Epithelial cell of esophagus (primary cell): ENCODE measurements at places on chromosomes 16 and 17.

GRCh38 chr17:4580291-4580690 is 4.0 kb upstream of the SMTNL2 start:
- DNase-seq, result no peak

DNA sequence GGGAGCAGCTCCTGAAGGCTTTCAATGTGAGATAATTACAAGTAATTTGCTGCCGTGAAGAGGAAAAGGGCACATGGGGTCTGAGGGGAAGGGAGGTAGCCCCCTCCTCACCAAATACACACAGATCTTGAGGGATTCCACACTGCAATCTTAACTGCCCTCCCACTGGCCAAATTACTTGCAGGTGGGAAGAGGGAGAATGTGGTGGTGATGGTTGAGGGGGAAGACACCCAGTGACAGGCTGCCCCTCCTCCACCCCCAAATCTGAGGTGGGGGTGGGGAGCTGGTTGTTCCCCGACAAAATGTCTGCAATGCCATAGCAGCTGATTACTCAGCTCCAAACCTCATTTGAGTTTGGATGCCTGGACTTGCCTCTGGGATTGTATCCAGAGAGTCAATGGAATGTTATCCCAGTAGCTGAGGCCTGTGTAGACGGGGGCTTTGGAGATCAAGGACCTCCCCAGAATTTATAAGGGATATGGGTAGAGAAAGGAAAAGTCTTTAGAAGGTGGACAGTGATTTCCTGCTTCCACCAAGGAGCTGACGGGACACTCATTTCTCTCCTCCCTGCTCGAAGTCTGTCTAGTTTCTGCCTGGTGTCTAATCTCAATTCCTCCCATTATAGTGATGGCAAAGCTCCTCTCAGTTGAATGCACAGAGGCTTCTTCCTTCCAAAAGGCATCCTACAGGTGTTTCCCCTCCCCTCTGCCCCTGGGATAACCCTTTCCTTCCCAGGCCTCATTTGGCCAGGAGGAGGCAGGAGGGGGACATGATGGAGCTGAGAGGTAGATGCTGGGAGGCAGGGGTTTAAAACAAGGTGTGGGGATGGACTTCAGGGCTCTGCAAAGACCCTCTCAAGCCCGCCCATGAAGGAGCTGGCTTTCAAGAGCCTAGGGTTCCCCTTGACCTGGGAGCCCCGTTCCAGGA is 8.7 kb downstream of the DLX4 start:
- DNase-seq, result peak; percentile 53

GRCh38 chr17:17115620-17116019 is 73.4 kb downstream of the MPRIP start:
- DNase-seq, result no peak

- DNase-seq, result peak; percentile 57
These were observed 30.7 kb upstream of the ARHGAP17 start for GRCh38 chr16:25045696-25046381.

DNA sequence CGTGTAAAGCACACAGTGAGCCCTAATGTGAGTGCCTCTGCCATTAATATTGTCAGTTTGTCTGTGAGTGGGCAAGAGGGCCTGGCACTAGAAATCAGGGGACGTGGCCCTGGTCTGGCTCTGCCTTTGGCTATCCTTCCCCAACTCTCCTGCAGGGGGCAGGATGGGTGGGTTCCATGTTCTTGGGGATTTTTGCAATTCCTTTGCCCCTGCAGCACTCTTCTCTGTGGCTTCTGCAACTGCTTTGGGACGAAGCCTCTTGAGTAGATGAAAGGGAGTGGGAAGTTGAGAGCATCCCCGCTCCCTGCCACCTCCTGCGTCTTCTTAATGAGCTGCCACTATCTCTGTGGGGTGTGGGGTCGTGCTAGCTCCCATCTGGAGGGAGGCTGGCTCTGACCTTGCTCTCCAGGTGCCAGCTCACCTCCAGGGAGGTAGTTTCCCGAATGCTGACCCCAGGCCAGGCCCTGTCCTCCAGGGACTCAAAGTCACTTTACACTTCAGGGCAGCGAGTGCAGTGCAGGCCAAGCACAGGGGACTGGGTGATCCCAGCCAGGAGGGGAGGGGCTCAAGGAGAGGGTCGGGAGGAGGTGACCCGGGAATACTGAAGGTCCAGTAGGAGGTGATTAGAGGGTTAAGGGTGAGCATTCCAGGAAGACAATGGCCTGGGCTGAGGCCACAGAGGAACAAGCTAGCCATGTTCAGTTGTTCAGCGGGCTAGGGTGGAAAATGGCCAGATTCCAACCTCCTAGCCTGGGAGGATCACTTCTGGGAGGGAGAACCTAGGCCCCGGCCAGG is 121.0 kb upstream of the NLRP1 start:
- no peak for DNase-seq

GRCh38 chr16:69663846-69664245 is 62.5 kb downstream of the NQO1 start:
- no peak for DNase-seq

- peak; percentile 4 for DNase-seq
These were observed 27.1 kb upstream of the MYLK3 start for GRCh38 chr16:46775214-46775613.

DNA sequence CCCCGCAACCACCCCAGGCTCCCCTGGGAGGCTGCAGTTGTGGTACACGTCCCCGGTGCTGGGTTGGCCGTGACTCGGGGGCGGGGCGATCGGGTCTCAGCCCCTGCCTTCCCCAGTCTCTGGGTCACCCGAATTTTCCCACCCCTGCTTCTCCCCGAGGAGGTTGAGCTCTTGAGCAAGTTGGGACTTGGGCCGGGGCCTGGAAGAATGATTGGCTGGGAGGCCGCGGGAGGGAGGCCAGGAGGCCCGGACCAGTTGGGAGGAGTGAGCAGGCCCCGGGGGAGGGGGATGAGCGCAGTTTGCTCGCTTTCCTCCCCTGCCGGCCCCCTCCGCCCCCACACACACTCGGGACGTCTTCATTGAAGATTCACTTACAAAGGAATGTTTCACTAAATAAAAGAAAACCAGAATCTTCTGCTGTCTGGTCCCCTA is 4.5 kb upstream of the HEXIM1 start:
- peak; percentile 77 for DNase-seq

DNA sequence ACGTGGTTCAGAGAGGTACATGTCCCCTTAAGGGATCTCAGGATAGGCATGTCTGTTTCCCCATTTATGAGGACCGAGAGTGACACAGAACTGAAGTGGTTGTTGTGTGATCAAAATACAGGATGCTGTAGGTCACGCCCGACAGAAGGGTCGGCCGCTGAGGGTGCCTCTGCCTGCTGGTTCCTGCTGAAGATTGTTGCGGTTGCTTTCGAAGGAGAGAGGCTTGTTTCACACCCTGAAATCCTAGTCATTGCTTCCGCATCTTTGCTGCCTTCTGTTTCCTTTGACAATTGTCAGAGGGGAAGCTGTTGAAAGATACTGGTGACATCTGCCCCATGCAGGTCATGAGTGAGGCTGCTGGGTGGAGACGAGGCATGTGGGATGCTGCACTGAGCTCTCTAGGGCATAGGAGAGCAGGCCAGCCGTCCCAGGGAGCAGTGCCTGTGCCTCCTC is 3.8 kb upstream of the NAT9 start:
- DNase-seq, result no peak

GRCh38 chr16:86292171-86292775 is 218.1 kb upstream of the FOXF1 start:
- no peak for DNase-seq

GRCh38 chr16:63945806-63946205 is 1176.1 kb downstream of the CDH11 start:
- no peak for DNase-seq

DNA sequence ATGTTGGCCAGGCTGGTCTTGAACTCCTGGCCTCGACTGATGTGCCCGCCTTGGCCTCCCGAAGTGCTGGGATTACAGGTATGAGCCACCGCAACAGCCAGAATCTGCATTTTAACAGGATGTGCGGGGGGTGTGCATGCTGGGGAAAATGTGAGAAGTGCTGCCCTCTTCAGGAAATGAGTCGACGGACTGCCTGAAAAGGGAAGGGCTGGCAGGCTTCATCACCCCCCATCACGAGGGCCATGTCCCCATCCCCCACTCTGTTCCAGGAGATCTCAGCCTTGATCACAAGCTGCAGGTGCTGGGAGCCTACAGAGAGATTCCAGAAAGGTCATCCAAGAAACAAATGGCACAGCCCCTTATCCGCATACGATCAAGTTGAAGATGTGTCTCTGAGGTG is 195.3 kb upstream of the RPL38 start:
- DNase-seq, result no peak

GRCh38 chr16:82960918-82961317 is 334.1 kb downstream of the CDH13 start:
- DNase-seq, result no peak

DNA sequence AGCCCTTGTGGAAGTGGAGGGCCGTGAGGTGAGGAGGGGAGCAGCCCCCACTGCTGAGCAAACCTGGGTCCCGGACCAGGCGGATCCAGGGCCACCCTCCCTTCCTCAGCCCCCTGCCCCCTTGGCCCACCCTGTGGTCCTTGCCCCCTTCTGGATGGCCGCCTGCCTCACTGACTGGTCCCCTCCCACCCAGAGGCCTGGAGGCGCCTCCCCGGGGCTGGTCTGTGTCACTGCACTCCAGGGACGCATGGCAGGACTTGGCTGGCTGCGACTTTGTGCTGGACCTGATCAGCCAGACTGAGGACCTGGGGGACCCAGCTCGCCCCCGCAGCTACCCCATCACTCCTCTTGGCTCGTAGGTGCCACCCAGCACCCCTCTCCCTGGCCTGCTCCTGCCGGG is 19.2 kb upstream of the SMIM5 start:
- DNase-seq, result no peak

GRCh38 chr17:59154292-59154720 is 680 bp downstream of the SKA2 start:
- DNase-seq, result peak; percentile 67

DNA sequence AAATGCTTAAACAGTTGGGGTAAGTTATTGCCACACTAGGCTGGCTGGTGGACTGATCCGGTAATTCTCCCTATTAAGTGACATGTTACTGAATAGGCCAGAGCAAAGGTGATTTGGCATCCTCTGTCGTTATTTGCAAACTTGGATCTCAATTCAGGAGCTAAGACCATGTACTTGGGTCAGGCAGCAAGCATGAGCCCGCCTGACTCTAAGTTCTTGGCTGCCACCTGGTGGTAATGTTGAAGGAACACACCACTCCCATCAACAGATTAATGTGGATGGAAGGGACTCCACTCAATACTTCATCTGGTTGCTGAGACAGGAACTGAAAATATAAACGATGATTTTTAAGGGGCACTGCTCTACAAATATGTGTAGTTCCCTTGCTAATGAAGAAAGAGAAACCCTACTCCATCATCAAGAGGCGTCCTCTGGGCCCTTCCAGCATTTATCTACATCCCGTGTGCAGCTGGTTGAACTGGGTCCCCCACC is 70.8 kb downstream of the EMP2 start:
- DNase-seq, result peak; percentile 82

- no peak for DNase-seq
These were observed 82.4 kb downstream of the GSG1L start for GRCh38 chr16:27980919-27981700.

DNA sequence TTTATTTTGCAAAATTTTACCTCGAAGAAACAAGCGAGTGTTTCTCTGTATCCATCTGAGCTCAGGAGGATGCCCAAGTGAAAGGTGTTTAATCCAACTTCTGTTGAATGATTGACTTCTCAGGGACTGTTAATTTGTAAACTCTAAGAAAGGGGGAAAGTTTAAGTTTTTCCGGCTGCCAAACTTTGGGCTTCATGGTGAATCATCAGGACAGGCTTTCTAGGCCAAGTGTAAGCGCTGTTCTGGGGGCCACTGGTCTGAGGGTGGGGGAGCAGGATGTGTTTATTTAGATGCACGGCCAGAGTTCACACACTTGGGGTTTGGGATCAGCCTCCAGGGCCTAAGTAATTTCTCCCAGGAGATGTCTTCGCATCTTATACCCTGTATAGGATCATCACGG is 110.4 kb downstream of the PITPNC1 start:
- no peak for DNase-seq

GRCh38 chr16:26240807-26241206 is 549.0 kb downstream of the HS3ST4 start:
- DNase-seq, result no peak

GRCh38 chr17:5707482-5707881 is 123.2 kb upstream of the NLRP1 start:
- no peak for DNase-seq

DNA sequence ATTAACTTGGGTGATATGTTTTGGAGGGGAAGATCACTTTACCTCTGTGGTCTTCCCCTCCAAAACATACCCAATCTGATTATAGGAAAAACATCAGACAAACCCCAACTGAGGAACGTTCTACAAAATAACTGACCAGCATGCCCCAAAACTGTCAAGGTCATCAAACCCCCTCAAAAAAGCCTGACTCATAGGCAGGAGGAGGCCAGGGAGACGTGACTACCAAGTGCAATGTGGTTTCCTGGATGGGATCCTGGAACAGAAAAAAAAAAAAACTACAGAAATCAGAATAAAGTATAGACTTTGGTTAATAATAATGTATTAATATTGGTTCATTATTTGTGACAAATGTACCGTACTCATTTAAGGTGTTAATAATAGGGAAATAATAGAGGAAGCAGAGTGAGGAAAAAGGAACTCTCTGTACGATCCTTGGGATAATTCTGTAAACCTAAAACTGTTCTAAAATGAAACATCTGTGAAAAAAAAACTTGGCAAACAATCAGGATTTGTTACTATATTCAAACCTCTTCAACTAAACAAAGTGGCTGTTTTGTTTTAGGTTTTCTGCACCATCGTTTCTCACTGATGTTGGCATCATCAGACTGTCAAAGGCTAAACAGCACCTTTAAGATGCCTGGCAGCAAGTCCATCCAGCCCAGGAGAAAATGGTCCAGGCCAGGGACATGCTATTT is 266.7 kb upstream of the SDK2 start:
- DNase-seq, result no peak

DNA sequence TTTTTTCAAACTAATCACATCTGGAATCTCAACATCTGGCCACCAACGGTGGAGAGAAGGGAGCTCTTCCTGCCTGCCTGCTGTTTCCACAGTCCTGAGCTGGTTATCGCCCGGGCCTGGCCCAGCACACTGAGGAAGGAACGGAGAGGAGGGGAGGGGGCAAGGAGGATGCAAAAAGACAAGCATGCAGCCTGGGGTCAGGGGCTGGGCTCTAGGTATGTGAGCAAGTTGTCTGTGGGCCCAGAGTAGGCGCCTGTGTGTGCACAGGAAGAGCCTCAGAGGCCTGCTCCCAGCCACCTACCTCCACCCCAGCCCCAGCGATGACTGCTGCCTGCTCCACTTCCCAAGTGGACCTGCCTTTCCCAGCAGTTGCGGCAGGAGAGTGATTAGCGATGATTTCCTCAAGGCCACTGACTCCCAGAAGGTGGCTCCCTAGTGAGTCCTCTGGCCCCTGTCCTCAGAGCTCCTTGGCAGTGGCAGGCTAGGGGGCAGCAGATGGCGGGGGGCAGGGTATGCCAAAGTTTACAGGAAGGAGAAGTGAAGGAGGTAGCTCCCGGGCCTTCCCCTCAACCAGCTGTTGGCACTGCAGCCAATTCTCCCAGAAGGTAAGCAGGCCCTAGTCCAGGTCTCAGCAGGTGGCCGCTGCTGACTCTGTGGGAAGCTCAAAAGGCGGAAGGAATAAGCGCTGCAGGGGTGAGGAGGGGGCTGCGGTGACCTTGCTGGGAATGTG is 27.0 kb upstream of the RASD1 start:
- DNase-seq, result no peak
